ENCODE measurements at places on chromosomes 4 and X. TPM values are rescaled to one million over a fixed set of nuclear protein-coding genes. Genes with fewer than 3 reads are reported as not detected.

DNA sequence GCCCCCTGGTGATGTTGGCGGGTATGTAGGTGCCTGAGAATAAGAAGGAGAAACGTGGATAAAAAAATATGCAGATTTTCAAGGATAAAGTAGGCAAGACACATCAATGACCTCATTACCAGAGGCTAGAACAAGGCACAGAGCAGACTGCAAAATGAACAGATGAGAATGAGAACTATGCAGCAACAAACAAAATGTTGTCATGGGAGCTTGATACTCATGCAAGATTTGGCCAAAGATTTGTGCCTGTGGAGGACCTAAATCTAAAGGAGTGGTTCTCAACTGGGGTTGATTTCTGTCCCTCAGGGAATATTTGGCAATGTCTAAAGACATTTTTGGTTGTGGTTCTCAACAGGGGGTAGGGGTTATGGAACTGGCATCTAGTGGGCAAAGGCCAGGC is 177.3 kb downstream of the FRMPD4 start:
- no peaks in the 10 kb centered on the region for H3K4me1 ChIP-seq
- H3K4me3 ChIP-seq = no peak overlapping the region
- DNase-seq = no peak

GRCh38 chr4:82638479-82638878 is 76.7 kb upstream of the TMEM150C start:
- H3K4me3 ChIP-seq = no peak overlapping the region
- no peaks in the 10 kb centered on the region for H3K27me3 ChIP-seq
- DNase-seq = no peak
- no peaks in the 10 kb centered on the region for H3K36me3 ChIP-seq

DNA sequence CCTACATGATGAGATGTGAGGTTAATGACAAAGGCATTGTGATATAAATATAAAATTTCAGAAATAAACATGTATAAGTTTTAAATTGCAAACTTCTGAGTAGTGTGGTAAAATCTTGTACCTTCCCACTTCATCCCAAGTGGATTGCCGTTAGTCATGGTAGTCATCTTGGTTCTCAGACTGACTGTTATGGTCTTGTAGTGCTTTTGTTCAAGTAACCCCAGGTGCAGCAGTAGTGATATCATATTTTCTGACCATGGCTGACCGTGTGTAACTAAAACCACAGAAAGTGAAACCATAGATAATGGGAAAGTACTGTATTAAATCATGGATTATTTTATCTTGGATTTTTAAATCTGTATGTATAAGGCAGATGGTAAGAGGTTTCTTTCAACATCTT is 74.8 kb upstream of the SLIT2 start:
- H3K4me3 ChIP-seq = no peak overlapping the region
- no peak overlapping the region for H3K27ac ChIP-seq
- H3K36me3 ChIP-seq = no peaks in the 10 kb centered on the region
- no peaks in the 10 kb centered on the region for H3K4me1 ChIP-seq
- no peaks in the 10 kb centered on the region for H3K27me3 ChIP-seq
- no peak for DNase-seq

GRCh38 chr4:129248621-129249020 is 152.7 kb downstream of the C4orf33 start:
- H3K27me3 ChIP-seq = no peaks in the 10 kb centered on the region
- no peak overlapping the region for H3K4me3 ChIP-seq
- no peaks in the 10 kb centered on the region for H3K36me3 ChIP-seq
- no peak for DNase-seq

- H3K36me3 ChIP-seq = peaks cover 3% of the 10 kb centered on the region
- H3K4me3 ChIP-seq = no peak overlapping the region
- no peak overlapping the region for H3K27ac ChIP-seq
These were observed 149.3 kb downstream of the SOWAHB start for GRCh38 chr4:76748649-76749048.

The SOWAHB gene
- 5.0 TPM for total RNA-seq

The RS1 gene
- total RNA-seq = 0.44 TPM

All from kidney (tissue), 22 donors.